ENCODE measurements at places on chromosomes 4 and X.

GRCh38 chr4:16715482-16715881 is 183.0 kb downstream of the LDB2 start:
- no peak for DNase-seq

DNA sequence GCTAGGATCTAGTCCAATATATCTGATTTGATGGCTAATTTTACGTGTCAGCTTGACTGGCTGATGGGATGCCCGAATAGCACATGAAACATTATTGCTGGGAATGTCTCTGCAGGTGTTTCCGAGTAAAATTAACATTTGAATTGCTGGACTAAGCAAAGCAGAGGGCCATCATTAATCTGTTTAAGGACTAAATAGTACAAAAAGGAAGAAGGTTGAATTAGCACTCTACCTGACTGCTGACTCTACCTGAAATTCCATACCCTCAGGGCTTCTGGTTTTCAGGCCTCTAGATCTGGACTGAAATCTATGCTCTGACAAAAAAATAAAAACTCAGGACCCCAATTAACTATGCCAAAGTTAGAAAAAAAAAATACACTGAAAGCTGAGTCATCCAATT is 1021.9 kb downstream of the FAM133A start:
- DNase-seq: no peak

- DNase-seq: no peak
Observed at GRCh38 chr4:109682875-109683274, 20.4 kb downstream of the CASP6 start.

GRCh38 chr4:163988865-163989264 is 494.4 kb downstream of the TMA16 start:
- no peak for DNase-seq

- DNase-seq: no peak
Observed at GRCh38 chr4:37588150-37588549, 98.0 kb downstream of the RELL1 start.

DNA sequence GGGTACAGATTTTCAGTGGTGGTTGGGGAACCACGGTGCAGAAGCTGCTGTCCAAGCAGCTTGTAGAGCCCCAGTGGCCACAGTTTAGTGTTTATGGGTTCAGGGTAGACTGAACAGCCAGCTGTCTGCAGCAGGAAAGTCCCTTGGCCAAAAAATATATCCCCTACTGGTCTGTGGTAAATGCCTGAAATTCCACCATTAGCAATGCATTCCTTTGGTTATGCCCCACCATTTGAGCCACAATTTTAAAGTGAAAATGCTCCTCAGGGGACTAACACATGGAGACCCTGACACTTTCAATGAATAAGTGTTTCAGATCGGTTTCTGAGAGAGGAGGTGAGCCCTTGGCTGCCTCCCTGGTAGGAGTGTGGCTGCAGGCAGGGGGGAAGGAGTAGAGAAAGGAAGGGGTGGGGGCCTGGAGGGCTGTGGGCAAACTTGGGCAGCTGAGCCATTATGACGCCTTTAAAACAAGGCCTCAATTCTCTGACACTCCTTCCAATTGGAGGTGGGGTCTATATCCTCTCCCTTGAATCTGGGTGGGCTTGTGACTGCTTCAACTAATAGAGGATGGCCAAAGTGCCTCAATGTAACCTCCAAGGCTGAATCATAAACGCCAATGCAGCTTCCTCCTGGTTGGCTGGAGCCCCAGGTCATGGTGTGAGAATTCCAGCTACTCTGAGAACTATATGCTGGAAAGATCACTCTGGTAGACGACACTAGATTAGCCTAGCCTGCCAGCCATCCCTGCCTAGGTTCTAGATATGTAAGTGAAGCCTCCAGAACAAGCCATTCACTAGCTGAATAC is 75.8 kb upstream of the ATP6AP2 start:
- DNase-seq: no peak

DNA sequence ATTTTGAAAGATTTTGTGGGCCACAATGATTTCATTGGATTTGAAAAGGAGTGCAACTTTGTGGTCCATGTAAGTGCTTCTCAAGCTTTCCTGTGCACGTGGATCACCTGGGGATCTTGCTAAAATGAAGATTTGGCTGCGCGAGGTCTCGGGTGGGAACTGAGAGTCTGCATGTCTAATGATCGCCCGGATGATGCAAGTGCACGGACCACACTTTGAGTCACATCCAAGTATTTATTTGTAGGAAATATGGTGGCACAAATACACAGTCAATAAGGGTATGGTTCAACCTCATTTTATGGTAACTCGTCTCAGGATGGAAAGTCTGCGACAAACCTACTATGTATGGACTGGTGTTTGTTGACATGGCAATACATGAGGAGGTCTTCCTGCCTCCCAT is 899 bp downstream of the BMX start:
- DNase-seq: no peak

DNA sequence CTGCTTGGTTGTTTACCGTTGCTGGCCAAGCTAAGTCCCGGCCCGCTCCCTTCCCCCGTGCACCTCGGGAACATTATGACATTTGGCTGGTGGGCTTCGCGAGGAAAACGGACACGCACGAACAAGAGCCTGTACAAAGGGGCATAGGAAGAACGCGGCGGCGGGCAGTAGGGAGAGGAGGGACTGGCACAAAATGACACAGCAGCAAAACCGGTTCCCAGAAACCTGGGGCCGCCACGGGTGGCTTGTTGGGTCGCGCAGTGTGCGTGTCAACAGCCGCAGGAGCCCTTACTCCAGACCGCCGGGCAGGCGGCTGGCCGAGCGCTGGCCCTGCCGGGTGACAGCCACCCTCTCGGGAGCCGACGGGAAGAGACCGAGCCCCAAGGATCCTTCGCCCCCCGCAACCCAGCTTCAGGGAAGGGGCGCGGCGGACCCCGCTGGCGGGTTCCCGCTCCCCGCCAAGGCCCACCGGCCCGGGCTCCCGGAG is 1.6 kb upstream of the LIN54 start:
- peak; percentile 30 for DNase-seq

- DNase-seq: no peak
Observed at GRCh38 chrX:121009764-121010163, 24.2 kb upstream of the CT47A1 start.

GRCh38 chr4:7043284-7044136 is at the start of gene TADA2B:
Gene TADA2B, plus strand, starts transcription at chr4:7043372. Its CDS starts 208 bp downstream, at chr4:7043580.
- peak; percentile 62 for DNase-seq

- DNase-seq: no peak
Observed at GRCh38 chrX:47170861-47171692, 22.6 kb upstream of the UBA1 start.

DNA sequence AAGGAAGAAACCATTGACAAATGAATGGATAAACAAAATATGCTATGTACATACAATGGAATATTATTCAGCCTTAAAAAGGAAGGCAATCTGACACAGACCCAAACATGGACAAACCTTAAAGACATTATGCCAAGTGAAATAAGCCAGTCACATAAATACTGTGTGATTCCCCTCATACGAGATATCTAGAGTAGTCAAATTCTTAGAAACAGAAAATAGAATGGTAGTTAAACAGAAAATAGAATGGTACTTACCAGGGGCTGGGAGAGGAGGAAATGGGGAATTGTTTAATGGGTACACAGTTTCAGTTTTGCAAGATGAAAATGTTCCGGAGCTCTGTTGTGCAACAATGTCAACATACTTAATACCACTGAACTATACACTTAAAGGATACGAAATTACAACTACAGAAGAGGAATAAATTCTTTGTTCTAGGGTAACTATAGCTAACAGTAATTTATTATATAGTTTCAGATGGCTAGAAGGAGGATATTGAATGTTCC is 47.8 kb upstream of the DUSP21 start:
- no peak for DNase-seq

DNA sequence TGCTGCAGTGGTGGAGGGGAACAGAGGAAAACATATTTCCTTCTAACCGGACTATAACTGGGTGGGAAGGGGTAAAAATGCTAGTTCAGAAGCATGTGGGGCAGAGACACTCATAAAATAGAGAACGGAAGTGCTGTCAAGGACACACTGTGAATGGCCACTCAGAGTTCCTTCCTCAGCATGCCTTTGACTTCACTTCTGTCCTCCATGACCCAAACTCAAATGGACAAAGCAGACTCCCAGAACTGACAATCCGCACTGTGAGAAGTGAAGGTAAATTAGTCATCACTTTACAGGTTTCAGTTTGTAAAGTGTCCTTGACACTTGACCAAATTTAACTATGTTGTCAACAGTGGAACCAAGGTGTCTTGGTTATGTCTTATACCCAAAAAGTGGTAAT is 30.2 kb upstream of the ELF2 start:
- no peak for DNase-seq

DNA sequence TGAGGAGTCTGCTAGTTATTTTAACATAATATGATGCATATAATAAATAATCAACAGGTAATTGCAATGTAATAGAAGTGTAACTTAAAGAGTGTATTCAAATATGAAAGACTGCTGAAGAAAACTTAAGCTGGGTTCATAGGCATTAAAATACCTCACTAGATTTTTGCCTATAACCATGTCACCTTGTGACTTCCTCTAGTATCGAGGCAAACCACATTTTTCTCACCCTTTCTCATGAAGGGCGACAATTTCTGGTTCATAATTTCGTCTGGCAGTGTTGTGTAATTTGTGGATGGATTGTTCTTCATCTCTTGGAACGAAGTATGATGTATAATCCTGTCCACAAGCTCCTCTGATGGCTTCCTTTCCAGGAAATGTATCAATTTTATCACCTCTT is 16.0 kb downstream of the SULT1E1 start:
- DNase-seq: no peak

GRCh38 chr4:168076989-168077725 is 15.2 kb upstream of the ANXA10 start:
- peak; percentile 35 for DNase-seq

GRCh38 chr4:87330761-87331160 is 8.1 kb upstream of the HSD17B13 start:
- no peak for DNase-seq

DNA sequence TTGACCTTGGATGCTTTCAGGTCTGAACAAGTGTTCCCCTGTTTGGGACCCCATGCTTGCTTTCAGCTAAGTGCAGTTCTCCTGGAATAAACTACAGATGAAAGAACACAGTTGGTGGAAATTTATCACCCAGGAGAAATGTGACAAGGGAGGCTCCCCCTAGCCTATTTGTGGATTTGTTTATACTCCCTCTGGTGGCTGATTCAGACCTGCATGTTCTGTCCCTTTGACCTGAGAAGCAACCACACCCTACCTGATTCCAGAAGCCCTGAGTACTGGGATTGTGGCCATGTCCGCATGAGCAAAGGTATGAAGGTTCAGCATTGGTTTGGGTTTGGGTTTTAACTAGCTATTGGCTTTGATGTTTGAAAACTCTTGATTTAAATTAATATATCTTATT is 440.9 kb downstream of the MID1IP1 start:
- no peak for DNase-seq

DNA sequence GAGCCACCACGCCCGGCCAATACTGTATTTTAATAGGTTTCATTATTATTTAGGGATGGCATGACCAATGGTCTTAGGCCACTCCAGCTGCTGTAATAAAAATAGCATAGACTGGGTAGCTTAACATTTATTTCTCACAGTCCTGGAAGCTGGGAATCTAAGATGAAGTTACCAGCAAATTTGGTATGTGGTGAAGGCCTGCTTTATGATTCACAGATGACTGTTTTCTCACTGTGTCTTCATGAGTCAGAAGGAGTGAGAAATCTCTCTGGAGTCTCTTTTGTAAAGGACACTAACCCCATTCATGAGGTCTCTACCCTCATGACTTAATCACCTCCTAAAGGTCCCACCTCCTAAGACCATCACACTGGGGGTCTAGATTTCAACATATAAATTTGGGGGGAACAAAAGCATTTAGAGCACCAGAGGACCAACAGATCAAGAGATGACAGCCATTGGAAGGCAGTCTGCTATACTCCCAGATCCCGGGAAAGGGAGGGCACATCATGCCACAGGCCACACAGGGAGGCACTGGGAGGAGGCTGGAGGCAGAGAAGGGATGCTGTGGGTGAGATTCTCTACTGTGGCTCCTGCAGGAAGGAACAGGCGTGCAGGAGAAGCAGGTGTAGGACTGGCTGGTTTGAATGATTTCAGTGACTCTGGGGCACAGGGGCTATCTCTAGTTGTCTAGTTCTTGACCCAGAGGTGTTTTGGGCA is 335.8 kb upstream of the SFRP2 start:
- DNase-seq: no peak

GRCh38 chr4:176492646-176493302 is 173.0 kb downstream of the SPCS3 start:
- DNase-seq: no peak

DNA sequence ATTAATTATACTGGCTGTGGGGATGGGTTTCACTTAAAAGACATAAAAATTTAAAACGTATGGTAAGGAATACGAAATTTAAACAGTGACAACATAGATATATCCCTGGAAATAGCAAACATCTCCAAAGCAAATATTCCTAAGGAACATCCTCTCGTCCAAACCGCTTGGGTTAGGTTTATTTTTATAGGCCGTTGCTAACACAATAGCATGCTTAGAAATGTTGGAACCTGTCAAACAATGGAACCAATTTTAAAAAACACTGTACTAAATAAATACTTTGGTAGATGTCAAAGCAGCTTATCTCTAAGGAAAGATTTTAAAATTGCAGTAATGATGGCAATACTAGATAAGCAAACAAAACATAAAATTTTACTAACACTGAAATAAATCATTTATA is 45.4 kb downstream of the SEC24D start:
- DNase-seq: no peak

- no peak for DNase-seq
Observed at GRCh38 chrX:107673933-107674479, 45.7 kb downstream of the PRPS1 start.

- no peak for DNase-seq
Observed at GRCh38 chrX:133995759-133996158, 10.4 kb upstream of the GPC3 start.

DNA sequence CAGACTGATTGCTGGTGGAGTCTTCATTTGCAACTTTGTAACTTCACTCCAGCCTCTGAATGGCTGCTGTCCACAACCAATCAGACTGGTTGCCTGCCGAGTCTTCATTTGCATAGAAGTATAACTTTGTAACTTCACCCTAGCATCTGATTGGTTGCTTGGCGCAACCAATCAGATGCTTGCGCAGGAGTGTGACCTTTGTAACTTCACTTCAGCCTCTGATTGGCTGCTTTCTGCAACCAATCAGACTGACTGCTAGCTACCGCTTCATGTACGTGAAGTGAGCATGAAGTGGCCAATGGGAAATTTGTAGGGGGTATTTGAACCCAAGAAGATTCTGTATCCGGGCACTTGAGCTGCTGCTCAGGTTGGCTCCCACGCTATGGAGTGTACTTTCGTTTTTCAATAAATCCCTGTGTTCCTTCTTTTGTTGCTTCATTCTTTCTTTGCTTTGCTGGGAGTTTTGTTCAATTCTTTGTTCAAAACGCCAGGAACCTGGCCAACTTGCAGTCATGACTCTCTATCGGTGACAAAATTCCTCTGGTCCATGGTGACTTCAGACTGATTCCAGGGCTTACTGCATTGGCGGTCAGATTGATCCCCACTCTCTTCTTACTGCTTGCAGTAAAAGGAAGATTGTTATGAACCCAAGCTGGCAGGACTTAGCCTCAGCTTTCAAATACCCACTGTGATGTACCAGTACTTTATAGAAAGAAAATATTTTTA is 46.4 kb upstream of the FGG start:
- no peak for DNase-seq

Data from dorsolateral prefrontal cortex (tissue), 122 donors.